ENCODE measurements at places on chromosomes 12 and 14. TPM values are rescaled to one million over a fixed set of nuclear protein-coding genes. Genes with fewer than 3 reads are reported as not detected.

DNA sequence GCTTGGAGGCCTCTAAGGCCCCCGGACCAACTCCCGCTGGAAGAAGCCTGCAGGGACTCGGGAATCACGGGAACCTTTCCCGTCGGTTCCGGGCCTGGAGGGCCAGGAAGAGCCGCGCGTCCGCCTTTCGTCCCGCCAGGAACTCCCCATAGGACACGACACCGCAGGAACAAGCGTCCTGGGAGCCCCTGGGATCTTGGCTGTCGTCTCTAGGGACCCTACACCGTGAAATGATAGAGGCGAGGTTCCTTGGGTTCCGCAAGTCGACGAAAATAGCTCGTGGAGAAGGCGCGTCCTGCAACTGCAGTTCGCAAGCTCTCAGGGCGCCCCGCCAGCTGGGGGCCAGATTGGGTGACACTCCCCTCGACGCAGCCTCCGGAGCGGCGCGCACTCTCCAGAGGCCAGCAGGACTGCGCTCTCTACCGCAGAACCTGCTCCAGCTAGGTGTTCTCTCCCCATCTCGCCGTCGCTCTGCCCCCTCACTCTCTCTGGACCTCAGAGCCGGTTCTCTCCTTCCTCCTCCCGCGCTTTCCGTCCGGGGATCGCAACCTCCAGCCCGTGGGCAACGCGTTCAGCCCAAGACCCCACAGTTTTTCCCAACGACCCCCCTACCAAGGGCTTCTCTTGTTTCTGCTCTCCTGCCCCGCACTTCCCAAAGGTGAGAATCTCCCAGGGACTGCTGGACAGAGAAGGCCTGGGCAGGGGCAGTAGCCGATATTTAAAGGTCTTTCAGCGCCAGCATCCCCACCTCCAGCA, 776 bp downstream of the BMP4 start:
- no peak for DNase-seq

The RFX4 gene
- not detected for total RNA-seq

The CAMKK2 gene
- 41.0 TPM for total RNA-seq

- DNase-seq, result no peak
These were observed 229.1 kb upstream of the PELI2 start for GRCh38 chr14:55889124-55889523.

DNA sequence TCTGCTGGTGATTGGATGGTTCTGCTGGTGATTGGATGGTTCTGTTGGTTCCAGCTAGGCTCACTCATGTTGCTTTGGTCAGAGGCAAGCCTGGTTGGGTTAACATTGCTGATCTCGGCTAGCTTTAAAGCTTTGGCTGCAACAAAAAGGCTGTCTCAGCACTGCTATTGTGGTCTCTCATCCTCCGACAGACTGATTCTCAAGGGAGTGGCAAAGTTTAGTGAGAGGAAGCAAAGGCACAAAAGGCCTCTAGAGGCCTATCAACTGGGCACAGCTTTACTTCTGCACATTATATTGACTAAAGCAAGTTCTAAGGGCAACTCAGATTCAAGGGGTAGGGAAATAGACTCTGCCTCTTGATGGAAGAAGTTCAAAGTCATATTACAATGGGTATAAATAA, 84.7 kb upstream of the LGR5 start:
- DNase-seq, result no peak

The TSPAN19 gene
- total RNA-seq, result not detected

DNA sequence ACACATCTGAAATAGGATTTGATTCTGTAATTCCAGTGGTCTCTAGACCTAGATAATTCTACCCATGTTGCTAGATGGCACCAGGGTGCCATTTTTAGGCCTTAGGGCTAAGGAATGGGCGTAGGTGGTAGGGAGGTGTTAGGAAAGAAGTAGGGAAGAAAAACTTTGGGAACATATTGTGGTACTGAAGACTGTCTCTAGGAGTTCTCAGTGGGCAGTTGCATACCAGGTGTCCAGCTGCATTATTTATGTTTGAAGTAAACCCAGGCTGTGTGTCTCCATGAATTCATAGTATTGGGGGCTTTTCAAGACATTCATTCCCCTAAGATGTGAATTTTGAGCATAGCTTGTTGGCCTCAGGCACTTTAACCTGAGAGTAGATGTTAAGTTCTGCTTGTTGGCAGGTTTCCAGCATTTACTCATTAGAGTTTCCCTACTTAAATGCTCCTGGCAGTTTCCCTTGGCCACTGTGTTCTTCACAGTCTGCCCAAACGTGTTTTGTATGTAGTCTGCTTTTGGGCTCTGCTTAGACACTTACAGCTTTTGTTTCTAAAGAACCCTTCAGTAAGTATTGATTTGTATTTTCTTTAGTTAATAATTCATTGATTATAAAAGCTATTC, 31.5 kb upstream of the CCT2 start:
- DNase-seq, result no peak

DNA sequence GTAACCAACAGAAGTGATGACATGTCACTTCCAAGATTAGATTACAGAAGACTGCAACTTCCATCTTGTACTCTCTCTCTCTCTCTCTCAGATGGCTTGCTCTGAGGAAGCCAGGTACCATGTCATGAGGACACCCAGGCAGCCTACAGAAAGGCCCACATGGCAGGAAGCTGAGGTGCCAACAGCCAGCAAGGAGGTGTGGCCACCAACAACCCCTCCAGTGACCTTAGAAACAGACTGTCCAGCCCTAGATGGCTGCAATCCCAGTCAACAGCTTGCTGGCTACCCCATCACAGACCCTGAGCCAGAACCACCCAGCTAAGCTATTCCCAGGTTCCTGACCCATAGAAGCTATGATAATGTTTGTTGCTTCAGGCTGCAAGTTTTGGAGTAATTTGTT, 178.4 kb downstream of the ITPR2 start:
- DNase-seq, result no peak

All from activated T-helper 1 cell treated with anti-CD3 and anti-CD28 coated beads, Interleukin-12 subunit alpha, Interleukin-12 subunit beta, Interleukin-2, Interleukin-4 antibody, amounts not matched to agents 30 ng/mL and 10 ng/mL and 1 ng/mL, durations not matched to agents 14 hours and 24 hours and 36 hours (primary cell).